IMR-90 (cell line): ENCODE measurements at places on chromosomes 3 and 15. TPM values are rescaled to one million over a fixed set of nuclear protein-coding genes. Genes with fewer than 3 reads are reported as not detected.

DNA sequence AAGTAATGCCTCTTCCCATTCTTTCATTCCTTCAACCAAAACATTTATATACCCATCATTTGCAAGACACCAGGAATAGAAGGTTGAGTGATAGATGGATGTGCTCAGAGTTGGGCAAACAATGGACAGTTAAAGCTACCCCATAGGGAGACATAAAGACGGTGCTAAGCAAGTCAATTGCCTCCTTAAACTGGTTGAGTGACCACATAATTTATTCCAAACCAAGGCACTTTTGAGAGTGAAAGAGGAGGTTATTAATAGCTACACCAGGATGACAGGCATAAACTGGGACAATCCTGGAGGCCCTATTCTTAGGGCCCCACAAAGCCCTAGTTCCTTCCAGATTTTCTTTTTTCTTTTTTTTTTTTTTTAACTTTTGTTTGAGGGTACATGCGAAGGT, 21.4 kb upstream of the DYNC1LI1 start:
- DNase-seq, result no peak

The STRA6 gene
- total RNA-seq, result not detected in 2 replicates

GRCh38 chr3:107989661-107990060, 101.2 kb downstream of the CD47 start:
- DNase-seq, result no peak

The RAD51 gene
- total RNA-seq, result 7.8 and 8.4 TPM in 2 replicates

DNA sequence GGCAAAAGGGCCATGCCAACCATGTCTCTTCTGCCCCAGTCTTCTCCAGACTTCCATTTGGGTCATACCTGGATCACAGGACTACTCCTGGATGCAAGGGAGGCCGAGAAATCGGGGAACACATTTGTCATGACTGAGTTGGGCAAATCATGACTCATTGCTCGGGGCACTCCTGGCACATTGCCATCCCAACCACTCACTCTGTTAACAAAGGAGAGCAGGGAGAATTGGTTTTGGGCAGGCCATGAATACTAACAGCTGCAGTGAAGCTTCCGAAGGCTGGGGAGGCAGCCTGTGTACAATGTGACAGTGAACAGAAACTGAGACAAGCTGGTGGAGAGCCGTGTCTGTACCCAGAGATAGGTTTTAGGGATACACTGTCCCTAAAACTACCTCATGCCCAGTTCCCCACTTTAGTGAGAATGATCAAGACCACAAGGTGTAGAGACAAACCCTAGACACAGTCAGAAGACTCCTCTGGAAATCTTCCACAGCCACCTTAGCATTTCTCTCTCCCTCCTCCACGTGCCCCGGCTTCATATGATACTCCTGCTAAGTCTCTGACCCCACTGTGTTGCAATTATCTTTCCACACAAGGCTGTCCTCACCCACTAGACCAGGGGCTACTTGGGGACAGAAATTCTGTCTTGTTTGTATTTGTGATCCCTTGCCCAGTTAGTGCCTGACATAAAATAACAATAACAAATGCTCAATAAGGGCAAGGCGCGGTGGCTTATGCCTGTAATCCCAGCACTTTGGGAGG, 10.5 kb upstream of the BUB1B start:
- peak; percentile 48 for DNase-seq

- peak; percentile 4 for DNase-seq
Observed at GRCh38 chr3:117080872-117081271, 371.3 kb downstream of the TUSC7 start.

GRCh38 chr3:42963269-42963668, 15.8 kb upstream of the GASK1A start:
- no peak for DNase-seq

DNA sequence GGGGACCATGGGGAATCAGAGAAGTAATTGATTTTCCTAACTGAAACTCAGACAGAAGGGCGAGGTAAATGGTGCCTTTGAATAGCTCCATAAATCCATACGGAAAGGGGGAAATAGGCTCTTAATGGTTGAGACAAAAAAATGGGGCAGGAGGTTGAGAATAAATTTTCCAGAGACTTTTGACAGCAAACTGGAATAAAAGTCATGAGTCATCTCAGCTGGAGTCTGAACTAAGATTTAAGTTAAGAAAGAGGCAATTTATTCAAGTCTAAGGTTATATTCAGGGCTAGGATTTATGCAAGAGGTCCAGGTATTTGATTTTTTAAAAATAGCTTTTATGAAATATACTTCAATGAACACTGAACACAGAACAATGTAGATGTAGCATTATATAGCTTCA, 238.7 kb upstream of the RORA start:
- DNase-seq, result no peak

DNA sequence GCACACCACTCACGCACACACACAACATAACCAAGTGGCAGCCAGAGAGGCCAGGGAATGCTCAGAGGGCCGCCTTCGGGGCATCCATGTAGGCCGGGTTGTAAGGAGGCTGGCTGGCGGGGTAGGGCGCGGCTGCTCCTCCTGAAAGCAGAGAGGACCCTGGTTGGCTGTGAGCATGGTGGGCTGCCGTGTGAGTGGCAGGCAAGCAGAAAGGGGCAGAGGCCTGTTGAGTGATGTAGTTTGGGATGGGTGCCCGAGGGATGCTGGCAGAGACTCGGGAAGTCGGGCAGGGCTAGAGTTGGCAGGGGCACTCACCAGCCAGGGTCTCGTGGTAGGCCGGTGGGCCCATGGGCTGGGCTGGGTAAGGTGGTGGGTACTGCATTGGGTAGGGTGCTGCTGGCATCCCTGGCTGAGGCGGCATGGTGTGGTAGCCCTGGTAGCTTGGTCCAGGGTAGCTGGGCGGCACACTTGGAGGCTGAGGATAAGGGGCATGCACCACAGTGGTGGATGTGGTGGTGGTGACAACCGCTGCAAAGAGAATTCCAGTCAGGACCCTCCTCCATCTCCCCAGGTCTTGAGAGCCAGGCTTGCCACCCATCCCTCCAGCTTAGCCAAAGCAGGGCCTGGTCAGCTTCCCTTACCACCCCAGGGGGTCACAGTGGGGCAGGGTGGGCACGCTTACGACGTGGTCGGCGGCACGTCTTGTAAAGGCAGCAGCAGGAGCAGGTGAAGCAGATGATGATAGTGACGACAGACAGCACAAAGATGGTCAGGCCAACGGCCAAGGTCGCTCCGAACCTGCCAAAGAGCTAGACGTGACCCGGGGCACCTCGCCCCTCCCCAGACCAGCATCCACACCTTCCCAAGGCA, 22.7 kb downstream of the ATRIP start:
- DNase-seq, result no peak

DNA sequence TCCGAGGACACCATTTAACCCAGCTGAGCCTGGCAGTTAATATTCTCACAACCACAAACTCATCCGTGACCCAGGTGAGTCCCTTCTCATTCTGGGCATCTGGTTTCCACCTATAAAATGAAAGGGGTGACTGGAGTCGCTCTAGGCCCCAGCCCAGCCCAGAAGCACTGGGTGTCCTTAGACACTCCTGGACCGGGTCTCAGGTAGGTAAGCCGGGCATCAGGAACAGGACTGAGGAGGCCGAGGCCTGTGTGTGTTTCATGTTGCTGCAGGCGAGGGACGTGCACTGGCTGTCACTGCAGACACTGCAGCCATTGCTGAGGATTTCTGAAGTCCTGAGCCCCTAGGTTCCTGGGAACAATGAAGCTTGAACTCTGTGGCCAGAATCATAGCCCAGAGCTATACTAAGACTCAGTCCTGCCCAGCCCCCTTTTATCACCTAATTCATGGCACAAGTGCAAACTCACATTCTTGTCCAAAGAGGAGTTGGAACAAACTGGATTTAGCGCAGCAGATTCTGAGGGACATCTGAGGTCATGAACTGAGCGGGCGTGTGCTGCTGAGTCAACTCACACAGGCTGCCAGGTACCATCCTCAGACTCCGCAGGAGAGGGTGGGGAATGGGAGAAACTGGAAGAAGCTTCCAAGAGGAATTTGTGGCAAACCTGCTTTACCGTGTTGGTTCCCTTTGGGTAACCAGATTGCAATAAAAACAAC, 184.9 kb downstream of the FAM43A start:
- DNase-seq, result peak; percentile 31

DNA sequence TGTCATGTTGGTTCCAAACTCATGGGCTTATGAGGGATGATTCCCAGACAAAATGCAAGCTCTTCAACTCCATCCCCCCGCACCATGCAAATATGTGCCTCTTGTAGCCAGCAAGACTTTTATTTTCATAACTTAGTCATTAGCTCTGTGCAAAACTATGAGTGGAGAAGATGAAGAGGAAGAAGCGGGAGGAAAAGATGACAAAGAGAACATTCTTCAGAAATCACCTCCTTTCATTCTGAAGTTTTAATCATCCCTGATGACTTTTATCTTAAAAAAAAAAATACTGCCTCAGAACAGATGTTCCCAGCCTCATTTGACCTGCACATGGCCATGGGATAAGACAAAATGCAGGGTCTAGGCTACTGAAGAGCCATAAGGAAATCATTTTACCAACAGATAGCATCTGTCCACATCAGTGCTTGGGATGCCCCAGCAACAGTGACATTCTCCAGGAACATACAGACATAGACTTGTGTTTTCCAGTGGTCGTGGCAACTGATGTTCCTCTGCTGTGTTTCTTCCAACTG, 145.5 kb downstream of the WNT5A start:
- peak; percentile 36 for DNase-seq

- DNase-seq, result peak; percentile 19
Observed at GRCh38 chr3:162770551-162770950, 1273.9 kb downstream of the OTOL1 start.

The THUMPD3 gene
- total RNA-seq, result 43.9 and 60.5 TPM in 2 replicates

The NR1I2 gene
- total RNA-seq, result not detected in 2 replicates
